ENCODE measurements at places on chromosomes 12 and 14.

- DNase-seq = no peak
Measured at GRCh38 chr12:88951177-88951576, 370.9 kb upstream of the KITLG start.

DNA sequence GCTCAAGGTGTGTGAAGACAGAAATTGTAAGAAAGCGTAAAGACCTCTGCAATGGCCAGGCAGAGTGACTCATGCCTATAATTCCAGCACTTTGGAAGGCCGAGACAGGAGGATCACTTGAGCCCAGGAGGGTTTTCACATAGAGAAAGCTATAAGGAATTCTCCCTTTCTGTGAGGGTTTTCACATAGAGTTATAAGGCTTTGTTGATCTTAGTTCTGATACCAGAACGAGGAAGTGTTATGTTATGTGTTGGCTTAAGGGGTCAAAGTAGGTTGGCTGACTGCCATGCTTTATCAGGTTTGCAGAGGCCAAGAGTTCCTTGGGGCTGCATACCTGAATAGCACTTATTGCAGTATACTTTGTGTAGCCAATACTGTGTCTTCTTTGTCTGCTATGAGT, 139.1 kb downstream of the ERC1 start:
- peak; percentile 90 for DNase-seq

DNA sequence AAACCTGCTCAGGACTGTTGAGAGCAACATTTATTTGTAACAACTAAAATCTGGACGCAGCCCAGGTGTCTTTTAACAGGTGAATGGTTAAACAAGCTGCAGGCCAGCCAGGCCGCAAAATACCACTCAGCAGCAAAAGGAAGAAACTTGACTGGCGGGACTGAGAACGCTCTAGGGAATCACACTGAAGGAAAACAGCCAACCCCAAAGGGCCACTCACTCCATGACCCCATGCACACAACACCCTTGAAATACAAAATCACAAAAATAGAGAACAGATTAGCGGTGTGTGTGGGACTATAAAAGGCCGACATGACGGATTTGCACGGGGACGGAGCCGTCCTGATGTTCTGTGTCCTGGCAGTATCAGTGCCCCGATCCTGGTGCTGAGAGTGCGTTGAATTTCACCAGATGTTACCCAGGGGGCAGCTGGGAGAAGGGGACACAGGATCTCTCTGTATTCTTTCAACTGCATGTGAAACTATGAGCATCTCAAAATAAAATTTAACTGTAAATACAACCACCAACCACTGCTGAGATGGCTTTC, 23.0 kb downstream of the VPS37B start:
- peak; percentile 44 for DNase-seq

- DNase-seq = no peak
Measured at GRCh38 chr12:30463636-30464035, 232.0 kb downstream of the IPO8 start.

- DNase-seq = no peak
Measured at GRCh38 chr12:117563706-117564105, 202.3 kb upstream of the NOS1 start.

GRCh38 chr14:24013654-24014514, 25.2 kb downstream of the DHRS4L2 start:
- peak; percentile 44 for DNase-seq

GRCh38 chr12:85280984-85281630, 1.1 kb downstream of the ALX1 start:
- no peak for DNase-seq

DNA sequence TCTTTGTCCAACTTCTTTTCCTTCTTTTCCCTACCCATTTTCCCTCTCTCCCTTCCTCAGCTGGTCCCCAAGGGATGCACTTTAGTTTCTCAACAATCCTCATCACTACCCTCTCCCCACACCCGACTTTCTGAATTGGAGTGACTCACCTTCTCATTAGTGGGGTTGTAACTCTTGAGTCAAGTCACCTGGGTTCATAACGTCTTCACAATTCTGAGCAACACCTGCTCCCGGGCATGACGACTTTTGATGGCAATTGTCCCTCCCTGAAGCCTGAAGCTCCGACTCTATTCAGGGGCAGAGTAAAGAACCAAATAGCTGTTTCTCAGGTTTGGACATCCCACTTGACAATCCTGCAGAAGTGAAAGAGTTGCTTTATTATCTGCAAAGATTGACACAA, 82.7 kb upstream of the OTX2 start:
- no peak for DNase-seq

DNA sequence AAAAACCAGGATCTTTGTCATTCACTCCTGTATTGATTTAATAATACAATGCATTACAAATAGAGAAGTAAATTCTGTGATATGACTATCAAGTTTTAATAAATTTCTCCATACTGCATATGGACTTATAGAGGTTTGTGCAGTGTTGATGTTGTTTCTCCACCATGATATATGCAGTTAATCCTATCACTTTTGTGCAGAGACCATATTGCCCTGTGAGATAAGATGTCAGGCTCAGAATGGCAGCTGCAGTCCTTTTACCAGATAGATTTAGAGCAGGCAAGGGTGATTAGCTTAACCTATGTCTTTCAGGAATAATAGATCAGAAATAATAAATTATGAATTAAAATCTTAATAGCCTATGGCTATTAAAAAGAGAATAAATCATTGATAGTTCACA, 38.6 kb upstream of the KCNJ8 start:
- no peak for DNase-seq
